Activated B cell treated with CpG ODN at 0.5 μM for 24 hours (primary cell): ENCODE measurements at places on chromosomes 2 and 18.

GRCh38 chr2:59012234-59012633 is 771.1 kb upstream of the FANCL start:
- DNase-seq: no peak

DNA sequence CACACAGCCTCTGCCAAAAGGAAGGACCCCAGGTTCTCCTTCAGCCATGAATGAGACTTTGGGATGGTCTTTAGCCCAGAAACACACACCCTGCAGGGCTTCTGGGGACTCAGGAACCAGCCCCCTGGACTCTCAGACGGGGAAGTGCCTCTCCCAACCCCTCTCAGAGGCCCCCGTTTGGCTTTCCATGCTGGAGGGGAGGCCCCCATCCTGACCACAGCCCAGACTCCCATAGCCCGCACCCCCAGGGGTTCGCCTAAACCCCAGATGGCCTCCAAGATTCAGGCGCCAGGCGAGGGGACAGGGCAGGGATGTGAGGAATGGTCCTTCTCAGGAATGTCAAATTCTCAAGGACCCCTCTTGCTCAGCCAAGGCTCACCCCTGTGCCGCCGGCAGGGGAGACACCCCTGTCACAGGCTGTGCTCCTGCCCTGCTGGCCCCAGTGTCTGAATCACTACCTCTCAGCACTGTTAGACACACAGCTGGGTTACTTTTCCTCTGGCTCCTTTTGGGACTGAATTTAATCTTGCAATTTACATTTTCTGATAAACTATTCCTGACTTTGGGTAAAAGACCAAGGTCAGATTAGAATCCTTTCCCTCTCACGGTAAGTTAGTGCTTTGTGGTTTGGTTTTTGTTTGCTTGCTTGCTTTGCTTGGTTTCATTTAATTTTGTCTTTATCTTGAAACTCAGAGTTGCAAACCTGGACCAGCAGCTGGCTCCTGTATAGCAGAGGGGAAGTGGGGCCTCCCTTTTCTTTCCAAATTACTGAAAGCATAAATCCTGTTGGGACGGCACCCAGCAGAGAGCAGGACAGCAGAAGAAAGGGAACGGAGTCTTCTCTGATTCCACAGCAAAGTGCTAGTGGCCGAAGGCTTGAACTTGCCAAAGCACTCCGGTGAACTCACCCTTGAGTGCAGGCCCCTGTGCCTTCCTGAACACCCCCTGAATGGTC is 198.9 kb upstream of the RAB6C start:
- DNase-seq: no peak

GRCh38 chr2:229416116-229416694 is 145.1 kb upstream of the PID1 start:
- no peak for DNase-seq

GRCh38 chr18:26777351-26778053 is 88.0 kb downstream of the AQP4 start:
- DNase-seq: no peak

DNA sequence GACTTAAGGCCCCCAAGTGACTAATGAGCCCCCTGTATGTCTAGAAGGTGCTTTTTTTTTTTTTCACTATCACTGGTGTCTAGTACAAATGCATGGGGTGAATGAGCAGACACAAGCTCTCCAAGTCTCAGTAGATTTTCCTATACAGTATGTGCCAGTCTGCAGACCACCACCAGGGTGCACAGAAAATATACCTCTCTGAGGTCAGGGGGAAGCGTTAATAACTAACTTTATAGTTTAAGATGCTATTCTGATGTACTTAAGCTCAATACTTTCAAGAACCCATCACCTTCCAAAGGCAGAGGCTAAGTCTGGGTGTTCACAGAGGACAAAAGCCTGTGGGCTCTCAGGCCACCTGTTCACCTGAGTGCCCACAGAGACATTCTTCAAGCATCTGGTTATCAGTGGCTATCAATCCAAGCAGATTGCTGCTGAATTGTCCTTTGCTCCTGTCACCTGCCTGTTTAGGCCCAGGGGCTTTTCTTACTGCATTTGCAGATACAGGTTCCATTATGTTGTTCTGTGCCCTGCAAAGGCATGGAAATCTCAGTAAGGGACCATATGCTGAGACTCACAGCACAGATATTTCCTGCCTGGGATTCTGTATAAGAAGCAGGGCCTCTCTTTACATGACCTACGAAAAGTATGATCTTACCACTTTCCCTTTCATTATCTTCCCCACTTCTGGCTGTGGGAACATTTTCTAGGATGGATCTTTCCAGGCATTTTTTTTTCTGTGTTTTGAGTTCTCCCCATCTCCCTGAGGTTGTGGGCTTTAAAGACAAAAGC is 534.6 kb downstream of the TNS1 start:
- DNase-seq: no peak

- no peak for DNase-seq
Measured at GRCh38 chr2:12196495-12196894, 450.1 kb downstream of the LPIN1 start.

DNA sequence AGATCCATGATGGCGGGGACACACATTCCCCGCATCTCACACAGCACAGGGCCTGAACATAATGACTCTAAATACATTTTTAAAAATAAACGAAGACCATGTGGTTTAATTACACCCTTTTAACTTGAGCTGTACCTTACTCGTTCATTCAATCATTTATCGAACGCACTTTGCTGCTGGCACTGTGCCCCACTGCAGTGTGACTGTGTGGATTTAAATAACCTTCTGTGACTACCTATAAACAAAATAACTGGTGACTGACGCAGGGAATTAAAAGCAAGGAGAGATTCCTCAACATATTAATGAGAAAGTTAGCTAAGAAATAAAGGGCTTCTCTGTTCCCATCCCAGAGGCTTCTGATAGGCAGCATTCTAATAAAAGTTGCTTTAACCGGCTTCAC is 10.9 kb upstream of the FZD7 start:
- DNase-seq: no peak

GRCh38 chr2:129240061-129240460 is 739.4 kb upstream of the RAB6C start:
- DNase-seq: no peak

DNA sequence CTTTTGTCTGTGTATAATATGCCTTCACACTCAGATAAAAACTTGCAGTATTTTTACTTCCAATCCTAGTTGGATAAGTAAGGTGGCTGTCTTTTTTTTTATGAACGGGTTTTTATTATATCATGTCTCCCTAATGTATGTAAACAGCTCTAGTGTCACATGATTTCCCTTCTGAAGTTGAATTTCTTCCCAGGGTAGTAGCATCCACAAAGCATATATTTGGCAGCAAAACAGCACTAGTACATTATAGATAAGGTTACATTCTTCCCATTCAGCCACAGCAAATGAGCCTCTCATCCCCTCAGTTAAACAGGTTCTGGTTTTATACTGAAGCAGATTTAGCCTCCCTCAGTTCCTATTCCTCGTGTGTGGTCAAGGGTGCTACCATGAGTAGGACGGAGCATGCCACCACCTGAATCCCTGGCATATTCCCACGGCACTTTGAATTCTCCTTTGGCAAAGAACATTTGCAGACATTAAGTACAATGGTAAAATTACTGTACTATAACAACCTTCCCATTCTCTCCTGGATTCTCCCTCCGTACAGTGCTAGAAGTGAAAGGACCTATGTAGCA is 15.4 kb upstream of the DTNA start:
- DNase-seq: no peak

GRCh38 chr2:230793572-230794359 is 71.0 kb upstream of the ITM2C start:
- DNase-seq: no peak

GRCh38 chr2:109602617-109603188 is 11.1 kb downstream of the SEPTIN10 start:
- no peak for DNase-seq

DNA sequence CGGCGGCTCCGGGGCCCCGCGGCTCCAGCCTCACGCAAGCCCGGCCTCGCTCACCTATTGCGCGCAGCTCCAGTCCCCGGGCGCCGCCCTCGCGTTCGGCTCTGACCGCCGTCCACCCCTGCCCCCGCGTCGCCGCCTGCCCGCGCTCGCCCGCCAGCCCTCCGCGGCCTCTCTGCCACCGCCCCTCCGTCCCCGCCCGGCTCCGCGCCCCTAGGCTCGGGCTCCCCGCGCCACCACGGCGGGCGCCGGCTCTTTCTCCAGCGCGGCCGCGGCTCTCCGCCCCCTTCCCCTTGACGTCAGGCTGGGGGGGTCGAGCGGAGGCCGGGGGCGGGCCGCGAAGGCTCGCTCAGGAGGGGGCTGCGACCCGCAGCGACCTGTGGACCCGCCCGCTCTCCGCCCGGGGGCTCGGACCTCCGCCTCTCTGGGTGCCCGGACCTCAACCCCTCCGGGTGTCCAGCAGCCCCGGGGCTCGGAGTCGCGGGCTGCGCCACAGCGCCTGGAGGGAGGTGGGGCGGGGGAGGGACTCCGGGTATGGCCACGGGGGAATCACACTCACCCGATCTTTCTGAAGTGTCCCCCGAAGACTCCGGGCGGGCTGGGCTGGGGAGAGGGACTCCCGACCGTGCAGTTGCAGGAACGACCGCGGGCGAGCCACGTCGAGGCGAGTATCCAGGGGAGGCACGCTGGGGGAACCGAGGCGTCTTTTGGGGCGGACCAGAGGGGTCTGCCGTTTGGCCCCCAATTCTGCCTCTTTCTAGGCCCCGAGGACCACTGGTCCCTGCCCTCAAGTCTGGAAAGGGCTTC is at the start of gene SEMA4C:
Gene SEMA4C (minus strand): TSS at position 259 of the 804 bp plus-strand sequence. CDS start 2,194 bp downstream, outside the sequence.
- DNase-seq: peak; percentile 56

GRCh38 chr2:213016166-213016983 is 135.0 kb downstream of the IKZF2 start:
- DNase-seq: no peak

- DNase-seq: no peak
Measured at GRCh38 chr2:144738749-144739148, 218.8 kb upstream of the ZEB2 start.
